Cardiac septum (tissue), 1 donor: ENCODE measurements at places on chromosomes 12 and 14. TPM values are rescaled to one million over a fixed set of nuclear protein-coding genes. Genes with fewer than 3 reads are reported as not detected.

GRCh38 chr12:104602406-104602805 is 145.7 kb downstream of the CHST11 start:
- no peak for DNase-seq

DNA sequence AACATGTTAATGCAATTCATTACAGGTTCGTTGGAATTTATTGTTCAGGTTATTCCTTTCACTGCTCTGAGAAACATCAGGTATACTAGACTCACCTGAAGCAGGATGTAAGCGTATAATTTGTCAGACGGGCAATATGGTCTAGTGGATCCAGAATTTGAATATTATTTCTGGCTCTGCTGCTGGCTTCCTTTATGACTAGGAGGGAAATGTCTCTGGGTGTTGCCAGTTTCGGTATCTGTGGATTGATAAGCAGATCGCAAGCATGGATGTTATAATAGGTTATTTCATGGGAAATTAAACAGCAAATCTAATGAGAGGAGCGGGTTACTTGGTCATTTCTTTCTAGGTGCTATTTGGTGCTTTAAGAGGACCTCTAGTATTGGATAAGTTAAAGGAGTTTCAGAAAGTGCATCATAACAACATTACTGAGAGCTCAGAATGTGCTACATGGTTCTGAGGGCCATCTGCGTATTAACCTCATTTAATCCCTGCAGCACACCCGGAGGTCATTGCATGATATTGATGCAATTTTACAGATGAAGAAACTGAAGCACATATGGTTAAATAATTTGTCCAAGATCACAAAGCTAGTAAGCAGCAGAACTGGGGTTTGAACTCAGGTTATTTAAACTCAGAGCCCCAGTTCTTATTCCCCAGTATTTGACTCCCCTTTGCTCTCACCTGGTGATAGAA is 47.3 kb upstream of the BCAT1 start:
- no peak for DNase-seq

DNA sequence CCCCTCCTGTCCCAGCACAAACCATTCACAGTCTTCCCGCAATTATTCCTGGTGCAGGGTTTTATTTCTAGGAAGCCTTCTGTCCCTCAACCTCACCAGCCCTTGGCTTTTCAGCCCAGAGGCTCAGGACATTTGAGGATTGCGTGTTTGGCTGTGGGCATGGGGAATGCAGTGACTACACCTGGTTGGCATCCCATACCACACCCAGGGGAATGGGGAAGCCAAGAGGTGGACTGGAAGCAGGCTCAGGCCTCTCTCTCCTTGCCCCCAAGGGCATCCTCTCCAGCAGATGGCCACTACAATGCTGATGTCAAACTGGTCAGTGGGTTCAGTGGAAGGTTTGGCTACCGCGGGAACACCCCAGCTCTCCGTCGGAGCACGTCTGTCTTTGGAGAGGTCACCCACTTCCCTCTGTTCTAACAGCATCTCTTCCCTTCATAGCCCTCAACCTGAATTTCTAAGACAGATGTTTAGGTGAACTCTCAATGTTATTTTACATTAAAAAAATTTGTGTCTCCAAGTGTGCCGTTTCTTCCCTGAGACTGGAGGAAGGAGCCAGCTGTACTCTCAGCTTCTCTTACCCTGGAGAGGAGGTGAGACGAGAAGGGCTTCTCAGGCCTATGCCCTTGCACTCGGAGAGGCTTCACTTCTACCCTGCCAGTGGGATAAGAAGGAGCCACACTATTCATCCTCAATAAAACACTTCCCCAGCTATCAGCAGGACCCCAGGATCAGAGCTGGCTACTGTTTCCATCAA is 35.5 kb downstream of the DCAF4 start:
- DNase-seq, result no peak

- no peak for DNase-seq
Measured at GRCh38 chr12:30858471-30858870, 68.1 kb upstream of the TSPAN11 start.

- peak; percentile 64 for DNase-seq
Measured at GRCh38 chr12:510071-510825, 50.5 kb downstream of the B4GALNT3 start.

- DNase-seq, result no peak
Measured at GRCh38 chr12:15580431-15580830, 208.8 kb downstream of the EPS8 start.

- DNase-seq, result no peak
Measured at GRCh38 chr14:61178226-61179060, 102.7 kb downstream of the TMEM30B start.

Gene PITPNM2
- 22.2 TPM for total RNA-seq

Gene CHPT1
- total RNA-seq, result 86.1 TPM
